Common myeloid progenitor, CD34-positive (primary cell): ENCODE measurements at places on chromosomes 4 and X.

DNA sequence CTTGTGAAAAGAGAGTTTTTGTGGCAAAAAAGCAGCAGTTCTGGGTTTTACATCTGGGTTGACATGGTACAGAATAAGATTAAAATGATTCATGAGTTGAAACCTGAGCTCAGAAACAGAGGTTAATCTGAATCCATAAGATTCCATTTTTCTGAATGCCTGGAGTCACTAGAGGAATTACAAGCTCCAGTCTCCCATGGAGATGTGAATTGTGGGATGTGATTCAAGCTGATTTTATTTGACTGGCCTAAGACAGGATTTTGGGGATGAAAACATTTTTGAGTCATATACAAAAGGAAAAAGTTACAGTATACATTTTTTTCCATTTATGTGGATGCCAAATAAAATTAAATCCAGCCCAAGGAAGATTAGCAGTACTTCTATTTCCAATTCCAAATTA, 161.1 kb downstream of the RBM46 start:
- no peak for DNase-seq

- peak; percentile 66 for DNase-seq
These were observed 19.8 kb upstream of the XG start for GRCh38 chrX:2732076-2732475.

- DNase-seq = no peak
These were observed 497.5 kb downstream of the KCNIP4 start for GRCh38 chr4:21451032-21451431.

GRCh38 chrX:8548446-8548845, 83.8 kb downstream of the VCX3B start:
- no peak for DNase-seq

DNA sequence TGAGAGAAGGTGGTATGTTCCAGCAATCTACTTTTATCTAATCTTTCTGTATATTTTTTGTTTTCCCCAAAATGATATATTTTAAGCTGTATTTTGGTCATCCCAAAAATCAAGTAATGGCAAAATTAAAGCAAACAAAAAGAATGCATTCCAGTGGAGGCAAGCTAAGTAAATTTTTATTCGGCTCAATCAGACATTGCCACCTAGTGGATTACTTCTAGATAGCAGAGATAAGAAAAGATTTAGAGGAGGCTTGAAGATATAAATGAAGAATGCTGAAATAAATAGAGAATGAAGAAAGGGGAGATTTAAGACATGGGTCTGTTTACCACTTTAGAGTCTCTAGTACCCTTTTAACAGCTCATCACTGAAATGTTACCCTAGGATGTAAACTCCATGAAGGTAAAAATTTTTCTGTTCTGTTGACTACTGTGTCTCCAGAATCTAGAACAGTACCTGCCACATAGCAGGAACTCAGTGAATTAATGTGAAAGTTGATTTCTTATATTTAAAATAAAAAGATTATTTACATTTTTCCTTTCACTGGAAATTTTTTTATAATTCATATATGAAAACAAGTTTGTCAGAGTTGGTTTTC, 110.9 kb upstream of the ANK2 start:
- DNase-seq = peak; percentile 56

- no peak for DNase-seq
These were observed 336.2 kb downstream of the ZNF674 start for GRCh38 chrX:46209037-46209436.

DNA sequence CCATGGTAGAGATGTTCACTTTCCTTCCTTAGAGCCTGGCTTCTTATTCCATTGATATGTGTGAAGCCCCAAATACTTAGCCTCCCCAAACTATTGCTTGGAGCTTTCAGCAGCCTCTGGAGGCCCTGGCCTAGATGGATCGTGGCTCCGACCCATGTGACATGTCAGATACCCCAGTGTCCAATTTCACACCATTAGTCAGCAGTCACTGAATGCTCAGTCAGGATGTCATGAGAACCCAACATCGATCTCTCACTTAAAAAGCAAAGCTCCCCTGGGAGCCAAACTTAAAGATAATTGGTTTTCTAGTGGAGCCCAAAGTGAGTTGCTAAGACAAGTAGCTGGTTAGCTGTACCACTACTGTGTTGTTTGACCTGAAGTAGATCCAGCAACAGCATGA, 41.6 kb upstream of the IGSF1 start:
- no peak for DNase-seq

- no peak for DNase-seq
These were observed 18.1 kb downstream of the KIT start for GRCh38 chr4:54675721-54676461.

DNA sequence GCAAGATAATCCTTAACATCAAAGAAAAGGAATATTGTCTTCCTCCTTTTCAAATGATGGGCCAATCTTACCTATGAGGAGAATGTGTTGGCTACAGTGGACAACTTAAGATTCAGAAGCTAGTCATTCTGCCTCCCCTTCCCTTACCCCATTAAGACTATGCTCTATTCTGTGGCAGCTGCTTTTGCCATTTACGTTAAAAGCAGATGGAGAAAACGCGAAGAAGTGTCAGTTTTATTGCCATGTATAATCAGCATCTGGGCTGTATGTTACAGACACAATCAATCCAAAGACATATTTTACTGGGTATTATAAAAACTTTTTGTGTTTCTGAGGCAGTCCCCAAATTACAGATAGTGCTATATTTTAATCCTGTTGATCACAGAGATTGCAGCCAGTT, 196.1 kb upstream of the PACRGL start:
- DNase-seq = no peak

GRCh38 chr4:54548831-54549460, 108.8 kb upstream of the KIT start:
- DNase-seq = no peak

DNA sequence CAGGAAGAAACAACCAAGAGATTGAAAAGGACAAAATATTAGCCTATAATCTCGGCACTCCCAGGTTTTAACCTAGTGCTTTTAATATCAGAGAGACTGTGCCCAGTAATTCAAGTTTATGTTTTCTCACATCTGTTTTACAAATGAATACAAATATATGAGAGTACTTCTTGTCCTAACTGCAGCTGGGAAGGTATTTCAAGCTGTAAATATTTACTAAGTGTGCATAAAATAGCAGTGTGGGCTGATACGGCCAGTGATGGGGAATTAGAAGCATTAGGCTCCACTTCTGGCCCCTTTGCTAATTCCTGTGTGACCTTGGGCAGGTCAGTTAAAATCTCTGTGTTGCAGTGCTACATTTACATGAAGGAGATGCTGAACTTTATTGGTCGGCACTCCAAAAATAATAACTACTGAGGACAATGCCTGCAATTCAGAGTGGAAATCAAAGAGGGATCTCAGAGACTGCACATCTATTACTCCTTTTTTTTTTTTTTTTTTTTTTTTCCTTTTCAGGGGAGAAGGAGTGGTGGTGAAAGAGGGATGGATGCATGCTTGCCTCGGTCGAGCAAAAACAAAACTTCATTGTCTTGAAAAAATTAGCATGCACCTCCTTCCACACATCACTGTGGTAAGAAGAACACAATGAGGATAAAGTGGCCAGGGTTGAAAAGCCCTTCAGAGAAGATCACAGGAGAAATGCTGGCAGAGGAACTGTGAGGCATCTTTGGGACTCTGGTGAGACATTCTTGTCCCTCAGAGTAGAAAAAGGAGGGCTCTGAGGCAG, 44.6 kb upstream of the LNX1 start:
- DNase-seq = no peak

GRCh38 chr4:76772498-76773106, 125.3 kb downstream of the SOWAHB start:
- peak; percentile 14 for DNase-seq

DNA sequence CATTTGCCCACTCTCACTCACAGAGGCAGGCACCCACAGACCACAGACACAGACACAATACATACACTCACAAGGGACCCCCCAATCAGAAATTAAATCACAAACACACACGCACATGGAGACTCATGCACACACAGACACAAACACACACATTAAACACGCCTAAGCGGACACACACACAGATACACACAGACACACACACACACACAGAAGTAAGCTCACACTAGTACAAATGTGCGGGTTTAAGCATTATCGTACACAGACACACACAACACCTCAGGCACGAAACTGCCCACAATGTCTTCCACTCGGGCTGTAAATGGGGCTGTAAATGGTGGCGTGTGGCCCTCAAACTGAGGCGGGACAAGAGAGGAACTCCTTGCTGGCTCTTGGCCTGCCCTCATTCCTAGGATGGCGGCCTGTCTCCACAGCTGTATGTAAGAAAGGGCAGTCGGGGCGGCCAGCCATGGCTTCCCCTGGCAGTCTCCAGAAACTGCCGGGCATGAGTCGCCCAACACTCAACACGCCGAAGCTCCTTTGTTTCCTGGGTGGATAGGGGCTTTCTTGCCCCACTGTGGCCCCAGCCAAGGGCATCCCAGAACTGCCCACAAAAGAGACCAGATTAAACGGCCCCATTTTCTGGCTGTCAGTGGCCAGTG, 53.9 kb downstream of the NBDY start:
- DNase-seq = no peak

GRCh38 chr4:6990661-6991060, 52.5 kb upstream of the TADA2B start:
- no peak for DNase-seq
